ENCODE measurements at places on chromosomes 13 and 19.

GRCh38 chr13:70541451-70541850 lies 433.2 kb upstream of the KLHL1 start:
- no peak for DNase-seq

DNA sequence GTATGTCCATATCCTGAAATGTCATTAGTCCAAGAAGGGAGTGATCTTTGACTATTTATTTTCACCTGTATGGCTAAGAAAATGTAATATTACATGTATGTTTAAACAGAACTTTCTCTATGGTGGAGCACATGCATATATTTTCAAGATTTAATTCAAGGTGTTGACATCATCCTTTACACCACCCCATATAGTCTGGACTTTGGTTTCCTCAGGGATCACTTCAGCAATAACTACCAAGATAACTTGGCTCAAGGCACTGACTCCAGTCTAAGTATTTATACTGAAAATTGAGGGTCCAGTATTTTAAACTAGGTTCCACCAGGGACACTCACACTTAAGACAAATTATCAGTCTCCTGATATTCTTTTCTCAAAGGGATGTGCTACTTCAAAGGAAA lies 660.6 kb downstream of the EFNB2 start:
- DNase-seq, result no peak

DNA sequence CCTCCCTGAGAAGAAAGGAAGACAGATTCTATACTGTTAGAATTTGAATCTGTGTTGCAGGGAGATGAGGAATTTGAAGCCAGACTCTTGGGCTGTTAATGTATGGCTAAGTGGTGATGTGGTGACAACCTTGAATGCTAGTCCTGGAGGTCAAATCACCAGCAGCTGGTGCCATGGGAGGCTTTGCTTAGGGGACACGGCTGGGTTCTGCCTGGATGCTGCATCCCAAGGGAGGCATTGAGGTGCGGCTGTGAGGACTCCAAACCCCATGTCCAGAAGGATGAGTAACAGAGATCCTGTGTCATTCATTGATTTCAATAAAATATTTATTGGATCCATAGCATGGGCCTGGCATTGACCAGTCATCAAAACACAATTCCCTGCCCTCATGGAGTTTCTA lies 42.3 kb downstream of the RFX2 start:
- no peak for DNase-seq

GRCh38 chr19:13297023-13297422 lies 146.8 kb downstream of the IER2 start:
- no peak for DNase-seq

DNA sequence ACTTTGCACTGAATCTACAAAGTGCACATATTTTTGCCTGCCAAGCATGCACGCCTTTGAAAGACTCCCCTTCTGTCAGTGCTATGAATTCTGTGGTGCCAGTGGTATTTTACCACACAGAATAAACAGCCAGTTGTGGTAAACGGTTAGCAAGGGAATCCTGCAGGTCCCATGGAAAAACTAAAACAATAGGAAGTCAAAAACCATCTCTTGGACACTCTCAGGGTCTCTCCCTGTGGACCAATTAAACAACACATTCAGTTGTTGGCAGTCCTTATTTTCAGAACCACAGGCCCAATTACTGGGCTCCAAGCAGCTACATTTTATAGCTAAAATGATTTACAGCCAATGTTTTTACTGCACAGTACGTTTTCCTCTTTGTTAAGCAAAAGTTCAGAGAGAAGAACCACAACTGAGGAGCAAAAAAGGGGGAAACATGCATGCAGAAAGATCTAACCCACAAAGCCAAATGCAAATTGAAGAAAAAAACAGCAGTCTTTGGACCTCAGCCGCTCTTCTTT lies 116.9 kb downstream of the KCTD12 start:
- no peak for DNase-seq

- no peak for DNase-seq
These were observed 25.9 kb upstream of the OXGR1 start for GRCh38 chr13:97020194-97020593.

- DNase-seq, result no peak
These were observed 28.5 kb downstream of the MYCBP2 start for GRCh38 chr13:77298426-77298825.

DNA sequence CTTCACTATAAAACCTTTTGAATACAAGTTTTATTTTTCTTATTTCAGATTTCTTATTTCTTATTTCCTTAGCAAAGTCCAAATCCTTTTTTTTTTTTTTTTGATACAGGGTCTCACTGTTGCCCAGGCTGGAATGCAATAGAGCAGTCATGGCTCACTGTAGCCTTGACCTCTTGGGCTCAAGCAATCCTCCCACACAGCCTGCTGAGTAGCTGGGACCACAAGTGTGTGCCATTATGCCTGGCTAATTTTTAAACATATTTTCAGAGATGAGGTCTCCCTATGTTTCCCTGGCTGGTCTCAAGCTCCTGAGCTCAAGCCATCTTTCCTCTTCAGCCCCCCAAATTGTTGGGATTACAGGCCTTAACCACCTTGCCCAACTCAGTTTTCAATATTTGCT lies 334.3 kb downstream of the DLEU7 start:
- no peak for DNase-seq

Measured in stimulated activated CD8-positive, alpha-beta memory T cell treated with anti-CD3 and anti-CD28 coated beads, Interleukin-15, amount 100 ng/mL, for 24 hours (primary cell).